ENCODE measurements at places on chromosomes 3 and 15. TPM values are rescaled to one million over a fixed set of nuclear protein-coding genes. Genes with fewer than 3 reads are reported as not detected.

GRCh38 chr3:26574766-26575165 lies 47.8 kb upstream of the LRRC3B start:
- H3K27ac ChIP-seq: no peak overlapping the region
- no peaks in the 10 kb centered on the region for H3K4me1 ChIP-seq
- DNase-seq: no peak
- no peak overlapping the region for H3K4me3 ChIP-seq
- no peaks in the 10 kb centered on the region for H3K36me3 ChIP-seq
- H3K27me3 ChIP-seq: no peaks in the 10 kb centered on the region

DNA sequence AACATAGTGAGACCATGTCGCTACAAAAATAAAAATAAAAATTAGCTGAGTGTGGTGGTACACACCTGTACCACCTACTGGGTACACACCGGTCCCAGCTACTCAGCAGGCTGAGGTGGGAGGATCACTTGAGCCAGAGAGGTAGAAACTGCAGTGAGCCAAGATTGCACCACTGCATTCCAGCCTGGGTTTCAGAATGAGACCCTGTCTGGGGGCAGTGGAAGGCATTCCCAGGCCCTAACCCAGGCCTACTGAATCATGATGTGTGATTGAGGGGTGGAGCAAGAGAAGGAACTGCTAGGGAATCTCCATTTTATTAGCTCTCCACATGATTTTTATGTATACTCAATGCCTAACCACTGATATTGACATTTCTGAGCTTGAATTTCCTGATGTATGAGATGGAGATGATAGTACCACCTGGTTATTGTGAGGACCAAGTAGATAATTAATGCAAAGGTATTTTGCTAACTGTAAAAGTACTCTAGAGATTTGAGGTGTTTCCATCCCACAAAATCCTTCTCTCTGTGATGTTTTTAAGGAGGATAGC lies 169.5 kb upstream of the UMPS start:
- no peaks in the 10 kb centered on the region for H3K36me3 ChIP-seq
- peaks cover 28% of the 10 kb centered on the region for H3K4me1 ChIP-seq
- H3K27me3 ChIP-seq: peaks cover 41% of the 10 kb centered on the region

DNA sequence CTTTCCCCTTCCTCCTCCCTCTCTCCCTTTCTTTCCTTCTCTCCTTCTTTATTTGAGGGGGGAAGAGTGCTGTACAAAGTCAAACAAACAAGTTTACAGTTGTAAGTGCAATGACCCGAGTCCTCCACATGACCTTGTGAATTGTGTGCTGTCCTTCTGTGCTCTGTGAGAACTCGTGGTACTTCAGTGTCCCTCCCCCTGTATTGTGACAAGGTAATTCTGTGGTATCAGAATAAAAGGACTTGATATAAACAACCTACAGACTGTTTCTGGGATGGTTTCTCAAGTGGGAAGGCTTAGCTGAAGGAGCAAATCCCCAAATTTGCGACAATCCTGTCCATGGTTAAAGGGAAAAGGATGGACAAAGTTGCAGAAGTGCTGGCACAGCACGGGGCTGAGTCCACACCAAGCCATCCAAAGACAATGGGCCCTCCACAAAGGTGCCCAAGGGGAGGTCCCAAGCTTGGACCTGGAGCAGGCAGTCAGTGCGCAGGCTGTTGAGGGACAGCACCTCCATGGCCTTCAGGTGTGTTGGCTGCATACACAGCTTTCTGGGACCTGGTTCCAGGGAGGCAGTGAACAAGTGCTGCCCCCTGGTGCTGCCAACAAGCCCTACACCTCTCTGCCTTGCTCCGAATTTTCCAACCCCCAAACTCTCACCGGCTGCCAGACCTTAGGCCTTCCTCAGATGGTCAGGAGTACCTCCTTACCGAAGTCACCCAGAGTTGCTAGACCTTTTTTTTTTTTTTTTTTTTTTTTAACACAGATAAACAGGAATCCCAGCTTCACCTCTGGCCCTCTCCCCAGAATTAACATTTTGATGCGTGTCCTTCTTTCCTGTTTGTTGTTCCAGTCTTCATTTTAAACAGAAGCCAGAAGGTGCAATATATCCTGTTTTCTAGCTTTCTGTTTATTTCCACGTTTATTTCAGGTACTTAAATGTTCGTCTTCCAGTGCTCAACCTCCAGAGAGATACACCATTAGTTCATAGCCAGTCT lies 2.6 kb upstream of the APEH start:
- H3K36me3 ChIP-seq: peaks cover 12% of the 10 kb centered on the region
- DNase-seq: peak; percentile 80
- H3K27ac ChIP-seq: no peak overlapping the region
- peaks cover 12% of the 10 kb centered on the region for H3K4me1 ChIP-seq

- no peak overlapping the region for H3K4me3 ChIP-seq
- H3K27ac ChIP-seq: no peak overlapping the region
- peaks cover 34% of the 10 kb centered on the region for H3K27me3 ChIP-seq
- DNase-seq: peak; percentile 75
- H3K36me3 ChIP-seq: no peaks in the 10 kb centered on the region
- H3K4me1 ChIP-seq: peaks cover 1% of the 10 kb centered on the region
These were observed 5.2 kb upstream of the WNT7A start for GRCh38 chr3:13884851-13885703.

DNA sequence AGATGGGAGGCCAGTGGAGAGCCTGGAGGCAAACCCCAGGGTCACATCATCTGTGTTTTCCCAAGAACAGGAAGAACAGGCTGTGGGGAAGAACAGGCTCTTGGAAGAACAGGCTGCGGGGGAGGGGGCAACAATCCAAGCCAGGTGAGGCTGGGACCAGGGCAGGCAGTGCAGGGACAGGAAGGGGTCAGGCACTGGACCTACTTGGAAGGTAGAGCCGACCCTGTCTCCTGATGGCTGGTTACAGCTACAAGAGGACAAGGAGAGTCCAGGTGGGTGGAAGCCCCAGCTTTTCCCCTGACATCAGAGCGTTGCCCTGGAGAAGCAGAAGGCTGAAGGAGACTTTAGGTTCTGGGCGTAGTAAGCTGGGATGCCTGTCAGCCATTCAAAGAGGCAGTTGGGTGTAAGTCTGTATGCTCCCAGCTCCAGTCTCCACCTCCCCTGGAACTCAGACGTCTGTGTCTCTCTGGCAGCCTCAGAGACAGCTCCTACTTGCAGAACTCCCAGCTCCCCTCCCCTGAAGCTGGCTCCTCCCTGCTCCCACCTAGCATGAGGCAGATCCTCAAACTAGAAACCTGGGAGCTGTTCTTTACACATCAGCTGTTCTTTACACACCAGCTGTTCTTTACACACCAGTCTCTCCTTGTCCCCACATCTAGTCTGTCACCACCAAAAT lies 130.9 kb downstream of the DNAJB8 start:
- DNase-seq: no peak
- no peaks in the 10 kb centered on the region for H3K4me1 ChIP-seq
- H3K36me3 ChIP-seq: no peaks in the 10 kb centered on the region
- no peaks in the 10 kb centered on the region for H3K27me3 ChIP-seq
- no peak overlapping the region for H3K4me3 ChIP-seq

GRCh38 chr15:63522225-63522578 lies 17.8 kb downstream of the USP3 start:
- no peak overlapping the region for H3K4me3 ChIP-seq
- H3K27ac ChIP-seq: peak overlapping the region; percentile 41
- H3K27me3 ChIP-seq: no peaks in the 10 kb centered on the region
- H3K36me3 ChIP-seq: peaks cover 4% of the 10 kb centered on the region

GRCh38 chr3:61483997-61484396 lies 77.4 kb upstream of the PTPRG start:
- no peak overlapping the region for H3K4me3 ChIP-seq
- H3K36me3 ChIP-seq: no peaks in the 10 kb centered on the region
- peaks cover 4% of the 10 kb centered on the region for H3K4me1 ChIP-seq
- DNase-seq: no peak
- H3K27ac ChIP-seq: no peak overlapping the region

GRCh38 chr3:188487652-188488051 lies 333.7 kb downstream of the LPP start:
- no peak overlapping the region for H3K4me3 ChIP-seq
- DNase-seq: no peak
- H3K27me3 ChIP-seq: no peaks in the 10 kb centered on the region
- H3K4me1 ChIP-seq: peaks cover 12% of the 10 kb centered on the region
- no peak overlapping the region for H3K27ac ChIP-seq

DNA sequence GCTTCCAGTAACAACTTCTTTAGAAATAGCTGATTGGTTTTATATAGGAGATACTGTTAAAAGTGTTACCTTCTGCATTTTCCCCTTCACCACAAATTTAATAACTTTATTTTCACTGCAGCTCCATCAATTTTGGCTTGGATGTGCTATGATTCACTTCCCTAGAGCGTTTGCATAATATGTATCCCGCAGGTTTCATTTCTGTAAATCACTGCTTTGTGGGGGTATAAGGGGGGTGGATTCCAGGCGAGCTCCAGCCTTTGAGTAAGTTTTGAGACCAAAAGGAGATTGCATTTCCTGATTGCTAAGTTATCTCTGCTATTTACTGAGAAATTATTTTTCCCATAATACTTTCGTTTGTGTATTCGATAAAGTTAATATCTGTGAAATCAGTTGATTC lies 232.6 kb downstream of the TBL1XR1 start:
- H3K27me3 ChIP-seq: no peaks in the 10 kb centered on the region
- H3K4me3 ChIP-seq: no peak overlapping the region
- no peaks in the 10 kb centered on the region for H3K4me1 ChIP-seq
- H3K27ac ChIP-seq: no peak overlapping the region

- no peaks in the 10 kb centered on the region for H3K27me3 ChIP-seq
- H3K4me3 ChIP-seq: peak overlapping the region; percentile 80
- no peak for DNase-seq
These were observed 1.2 kb downstream of the KIF23 start for GRCh38 chr15:69415381-69415780.

- H3K27me3 ChIP-seq: no peaks in the 10 kb centered on the region
- peak; percentile 34 for DNase-seq
- no peaks in the 10 kb centered on the region for H3K36me3 ChIP-seq
- peak overlapping the region; percentile 88 for H3K27ac ChIP-seq
- H3K4me3 ChIP-seq: no peak overlapping the region
- peaks cover 61% of the 10 kb centered on the region for H3K4me1 ChIP-seq
These were observed 40.4 kb downstream of the BHLHE40 start for GRCh38 chr3:5019411-5020241.

- H3K27me3 ChIP-seq: no peaks in the 10 kb centered on the region
- H3K4me3 ChIP-seq: no peak overlapping the region
- H3K36me3 ChIP-seq: no peaks in the 10 kb centered on the region
- no peak for DNase-seq
- no peak overlapping the region for H3K27ac ChIP-seq
These were observed 441.3 kb downstream of the MAGI1 start for GRCh38 chr3:65597226-65597951.

- H3K36me3 ChIP-seq: no peaks in the 10 kb centered on the region
- no peak overlapping the region for H3K27ac ChIP-seq
- peaks cover 60% of the 10 kb centered on the region for H3K27me3 ChIP-seq
- no peak overlapping the region for H3K4me3 ChIP-seq
These were observed 344.7 kb downstream of the CHL1 start for GRCh38 chr3:541062-541801.

GRCh38 chr15:94793641-94794040 lies 562.3 kb downstream of the MCTP2 start:
- DNase-seq: peak; percentile 47
- H3K27ac ChIP-seq: no peak overlapping the region
- H3K4me3 ChIP-seq: no peak overlapping the region
- H3K4me1 ChIP-seq: peaks cover 35% of the 10 kb centered on the region

GRCh38 chr15:97059281-97059680 lies 728.8 kb downstream of the NR2F2 start:
- no peaks in the 10 kb centered on the region for H3K36me3 ChIP-seq
- no peaks in the 10 kb centered on the region for H3K4me1 ChIP-seq
- no peak for DNase-seq
- no peak overlapping the region for H3K4me3 ChIP-seq
- H3K27ac ChIP-seq: no peak overlapping the region

GRCh38 chr3:130395331-130395730 lies 49.9 kb downstream of the COL6A5 start:
- H3K4me3 ChIP-seq: no peak overlapping the region
- H3K36me3 ChIP-seq: no peaks in the 10 kb centered on the region
- peaks cover 6% of the 10 kb centered on the region for H3K4me1 ChIP-seq
- H3K27ac ChIP-seq: no peak overlapping the region
- no peak for DNase-seq

The FSIP1 gene
- total RNA-seq: 2.2 TPM

The CLSTN2 gene
- not detected for total RNA-seq

The GOLGA8A gene
- 173 TPM for total RNA-seq

The ACY1 gene
- total RNA-seq: 164 TPM

The EEF1AKMT4 gene
- total RNA-seq: 4.9 TPM

The CFAP100 gene
- not detected for total RNA-seq

The GHSR gene
- not detected for total RNA-seq

The XCR1 gene
- not detected for total RNA-seq

The ULK3 gene
- 27.6 TPM for total RNA-seq

Data from MCF 10A (cell line).